ENCODE measurements at places on chromosomes 2 and 18. TPM values are rescaled to one million over a fixed set of nuclear protein-coding genes. Genes with fewer than 3 reads are reported as not detected.

PRKAG3 gene
- total RNA-seq: not detected

PCARE gene
- total RNA-seq: not detected

MYO5B gene
- 59.1 TPM for total RNA-seq

VPS54 gene
- total RNA-seq: 10.5 TPM

RSAD2 gene
- 37.2 TPM for total RNA-seq

- peaks cover 61% of the 10 kb centered on the region for H3K4me1 ChIP-seq
- H3K4me3 ChIP-seq: no peak overlapping the region
- peaks cover 25% of the 10 kb centered on the region for H3K36me3 ChIP-seq
- peak overlapping the region; percentile 94 for H3K27ac ChIP-seq
- DNase-seq: peak; percentile 28
Measured at GRCh38 chr2:215410932-215411285, 25.0 kb downstream of the FN1 start.

GRCh38 chr18:48821251-48821590 is 129.5 kb downstream of the SMAD7 start:
- no peak for DNase-seq
- peaks cover 8% of the 10 kb centered on the region for H3K36me3 ChIP-seq
- no peak overlapping the region for H3K4me3 ChIP-seq
- H3K27ac ChIP-seq: no peak overlapping the region
- H3K4me1 ChIP-seq: no peaks in the 10 kb centered on the region

- no peaks in the 10 kb centered on the region for H3K27me3 ChIP-seq
- DNase-seq: no peak
- peak overlapping the region; percentile 32 for H3K4me3 ChIP-seq
- H3K36me3 ChIP-seq: peaks cover 26% of the 10 kb centered on the region
Measured at GRCh38 chr2:74867841-74868658, 34.1 kb downstream of the HK2 start.
